ENCODE measurements at places on chromosomes 1 and 21.

GRCh38 chr1:176479971-176480370 lies 17.0 kb downstream of the PAPPA2 start:
- no peak for DNase-seq

GRCh38 chr21:14383596-14384180 lies 742 bp upstream of the HSPA13 start:
- no peak for DNase-seq

- DNase-seq: no peak
These were observed 133.1 kb upstream of the PTBP2 start for GRCh38 chr1:96588416-96588995.

DNA sequence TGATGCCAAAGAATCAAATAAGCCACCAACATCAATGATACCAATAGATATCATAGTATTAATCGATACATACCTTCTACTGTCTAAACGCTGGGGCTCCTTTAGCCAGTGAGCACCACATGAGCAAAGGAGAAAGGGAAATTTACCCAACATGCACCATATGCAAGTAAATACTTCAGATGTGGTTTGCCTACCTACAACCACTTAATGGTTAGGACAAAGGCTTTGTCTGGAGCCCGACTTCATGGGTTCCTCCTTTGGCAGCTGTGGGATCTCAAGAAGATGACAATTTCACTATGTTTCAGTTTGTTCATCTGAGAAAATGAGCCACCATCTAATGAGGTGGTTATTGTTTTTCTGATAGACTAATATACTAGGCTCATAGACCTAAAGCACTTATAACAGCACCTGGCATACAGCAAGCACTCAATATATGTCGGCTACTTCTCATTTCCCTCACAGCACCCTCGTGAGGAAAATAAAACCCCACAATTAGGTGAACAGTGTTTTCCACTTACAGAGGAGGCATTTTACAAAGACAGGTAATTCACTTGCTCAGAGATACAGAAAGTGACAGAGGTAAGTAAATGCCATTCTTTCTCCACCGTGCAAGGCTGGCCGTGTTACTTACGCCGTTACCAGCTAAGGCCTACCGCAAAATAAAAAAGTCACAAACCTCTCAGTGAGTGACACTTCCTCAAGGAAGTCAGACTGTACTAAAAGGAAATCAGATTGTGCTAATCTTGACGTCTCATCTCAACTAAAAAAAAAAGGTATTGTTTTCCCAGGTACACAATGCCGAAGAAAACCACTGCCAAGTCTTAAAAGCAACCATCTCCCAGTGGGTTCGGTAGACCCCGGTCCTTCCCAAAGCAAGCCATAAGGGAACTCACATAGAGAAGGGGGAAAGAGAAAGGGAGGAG lies 1.6 kb downstream of the TTC13 start:
- no peak for DNase-seq

GRCh38 chr1:174190691-174191199 lies 31.4 kb downstream of the RABGAP1L start:
- DNase-seq: no peak

GRCh38 chr1:26500488-26501175 lies 28.4 kb downstream of the HMGN2 start:
- DNase-seq: peak; percentile 93

DNA sequence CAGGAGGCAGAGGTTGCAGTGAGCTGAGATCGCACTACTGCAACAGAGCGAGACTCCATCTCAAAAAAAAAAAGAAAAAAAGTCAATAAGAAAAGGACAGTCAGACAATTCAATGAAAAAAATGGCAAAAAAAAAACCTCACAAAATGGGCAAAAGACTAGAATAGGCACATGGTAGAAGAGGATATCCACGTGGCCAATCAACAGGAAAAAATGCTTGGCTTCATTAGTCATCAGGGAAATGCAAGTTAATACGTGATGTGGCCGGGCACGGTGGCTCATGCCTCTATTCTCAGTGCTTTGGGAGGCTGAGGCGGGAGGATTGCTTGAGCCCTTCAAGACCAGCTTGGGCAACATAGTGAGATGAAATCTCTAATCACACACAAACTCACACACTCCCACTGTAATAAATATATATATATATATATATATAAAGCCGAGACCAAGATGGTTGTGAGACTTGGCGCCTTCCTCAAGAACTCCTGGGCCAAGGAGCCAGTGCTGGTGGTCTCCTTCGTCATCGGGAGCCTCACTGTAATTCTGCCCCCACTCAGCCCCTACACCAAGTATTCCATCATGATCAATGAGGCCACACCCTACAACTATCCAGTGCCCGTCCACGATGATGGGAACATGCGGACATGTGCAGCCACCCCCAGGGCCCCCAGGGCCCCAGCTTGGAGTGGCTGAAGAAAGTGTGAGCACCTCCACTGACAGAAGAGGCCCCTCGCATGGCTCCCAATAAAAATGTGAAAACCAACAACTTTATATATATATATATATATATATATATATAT lies 22.9 kb upstream of the LEFTY2 start:
- DNase-seq: no peak

- peak; percentile 61 for DNase-seq
These were observed 221.0 kb upstream of the CSF3R start for GRCh38 chr1:36703526-36704208.

GRCh38 chr1:67632356-67632755 lies 52.6 kb upstream of the GADD45A start:
- no peak for DNase-seq

- DNase-seq: no peak
These were observed 133.6 kb downstream of the EIF4G3 start for GRCh38 chr1:21042929-21043605.

DNA sequence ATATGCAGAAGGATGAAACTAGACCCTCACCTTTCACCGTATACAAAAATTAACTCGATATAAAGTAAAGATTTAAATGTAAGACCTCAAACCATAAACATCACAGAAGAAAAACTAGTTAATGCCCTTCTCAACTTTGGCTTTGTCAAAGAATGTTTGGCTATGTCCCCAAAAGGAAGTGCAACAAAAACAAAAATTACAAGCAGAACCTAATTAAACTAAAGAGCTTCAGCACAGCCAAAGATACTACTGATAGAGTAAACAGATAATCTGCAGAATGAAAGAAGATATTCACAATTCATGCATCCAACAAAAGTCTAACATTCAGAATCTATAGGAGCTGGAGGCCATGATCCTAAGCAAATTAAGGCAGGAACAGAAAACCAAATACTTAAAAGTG lies 824.6 kb upstream of the NEGR1 start:
- DNase-seq: no peak

- no peak for DNase-seq
These were observed 44.4 kb downstream of the COLGALT2 start for GRCh38 chr1:183993132-183993531.

GRCh38 chr1:220818421-220819173 lies 31.9 kb downstream of the MTARC1 start:
- DNase-seq: no peak
